ENCODE measurements at places on chromosomes 4 and X.

GRCh38 chr4:113591982-113592381 is 169.6 kb downstream of the CAMK2D start:
- DNase-seq = no peak

DNA sequence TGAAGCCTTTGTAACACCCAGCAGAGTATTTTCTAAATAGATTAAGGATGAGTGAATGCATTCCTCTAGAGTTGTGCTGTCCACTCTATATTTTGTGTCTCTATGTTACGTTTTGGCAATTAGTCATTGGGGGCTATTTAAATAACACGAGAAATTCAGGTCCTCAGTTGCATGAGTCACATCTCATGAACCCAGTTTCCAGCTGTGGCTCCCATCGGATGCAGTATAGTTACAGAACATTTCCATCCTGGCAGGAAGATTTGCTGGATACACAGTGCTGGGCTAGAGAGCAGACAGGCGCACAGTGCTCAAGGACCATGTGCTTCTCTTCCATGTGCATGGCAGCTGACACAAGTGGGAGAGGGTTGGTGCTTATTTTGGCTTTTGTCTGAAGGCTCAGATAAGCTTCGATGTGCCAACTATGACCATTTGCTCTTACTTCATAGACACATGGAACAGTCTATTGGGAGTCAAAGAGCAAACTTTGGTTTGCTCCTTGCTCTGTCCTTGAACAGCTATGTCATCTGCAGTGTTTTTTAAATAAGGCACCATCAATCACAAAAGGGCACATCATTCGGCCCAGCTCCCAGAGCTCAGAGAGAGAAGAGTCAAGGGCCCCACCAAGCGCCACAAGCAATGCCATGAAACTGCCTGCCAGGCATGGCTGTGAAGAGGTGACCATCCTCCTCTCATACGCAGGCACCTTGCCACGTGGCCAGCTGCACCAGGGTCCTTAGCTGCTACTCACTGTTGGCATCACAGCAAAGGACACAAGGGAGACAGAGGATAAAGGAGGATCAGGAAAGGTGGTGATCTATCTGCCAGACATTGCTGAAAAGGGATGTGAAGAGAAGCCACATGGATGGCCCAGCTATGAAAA is 8.1 kb upstream of the STS start:
- DNase-seq = no peak

GRCh38 chr4:182914357-182914756 is 2.8 kb downstream of the DCTD start:
- DNase-seq = no peak

- no peak for DNase-seq
These were observed 1368.2 kb downstream of the STIM2 start for GRCh38 chr4:28228561-28229491.

- no peak for DNase-seq
These were observed 55.2 kb downstream of the DOCK11 start for GRCh38 chrX:118550792-118551191.

DNA sequence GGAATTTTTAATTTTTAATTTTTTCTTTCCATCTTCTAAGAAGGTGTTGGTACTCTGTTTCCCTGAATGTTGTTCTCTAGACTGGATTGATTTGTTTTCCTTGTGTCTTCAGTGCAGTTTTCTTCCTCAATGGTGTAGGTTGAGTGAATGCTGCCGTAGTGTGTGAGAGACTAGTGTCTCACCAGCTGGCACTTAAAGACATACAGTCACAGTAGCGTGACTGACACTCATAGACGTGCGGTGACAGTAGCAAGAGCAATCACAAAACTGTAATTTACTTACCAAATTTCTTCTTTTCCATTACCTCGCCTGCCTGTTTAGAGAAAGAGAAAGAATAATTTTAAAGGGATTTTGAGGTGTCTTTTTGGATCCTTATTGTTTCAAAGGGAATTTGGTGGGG is 21.4 kb upstream of the PGM2 start:
- no peak for DNase-seq

DNA sequence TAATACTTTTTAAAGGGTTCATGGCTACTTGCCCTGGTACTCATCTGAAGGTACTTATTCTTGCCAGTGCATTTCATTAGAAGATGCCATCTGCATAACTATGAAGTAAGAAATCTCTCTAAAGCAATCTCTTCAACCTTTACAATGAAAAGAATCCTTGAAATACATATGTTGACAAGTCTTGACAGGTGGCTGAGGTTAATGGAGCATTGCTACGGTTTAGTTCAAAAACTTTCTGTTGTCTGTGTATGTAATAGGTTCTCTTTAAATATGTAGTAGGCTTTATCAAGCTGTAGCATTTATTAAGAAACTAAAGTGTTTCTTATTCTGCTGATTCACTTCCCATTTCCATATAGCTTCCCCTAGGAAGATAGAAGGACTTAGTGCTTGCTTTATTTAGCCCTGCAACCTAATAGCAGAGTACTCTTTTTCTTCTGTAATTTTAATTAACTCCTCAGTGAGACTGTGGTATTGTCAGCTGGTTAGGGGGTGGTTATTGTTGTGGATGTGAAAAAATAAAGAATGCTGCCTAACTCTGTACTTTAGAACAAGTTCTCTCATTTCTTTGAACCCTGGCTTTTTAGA is 39.3 kb downstream of the SLAIN2 start:
- DNase-seq = no peak

GRCh38 chr4:78599931-78600375 is 48.4 kb downstream of the ANXA3 start:
- no peak for DNase-seq

GRCh38 chrX:136597954-136598353 is 50.0 kb upstream of the CD40LG start:
- no peak for DNase-seq

DNA sequence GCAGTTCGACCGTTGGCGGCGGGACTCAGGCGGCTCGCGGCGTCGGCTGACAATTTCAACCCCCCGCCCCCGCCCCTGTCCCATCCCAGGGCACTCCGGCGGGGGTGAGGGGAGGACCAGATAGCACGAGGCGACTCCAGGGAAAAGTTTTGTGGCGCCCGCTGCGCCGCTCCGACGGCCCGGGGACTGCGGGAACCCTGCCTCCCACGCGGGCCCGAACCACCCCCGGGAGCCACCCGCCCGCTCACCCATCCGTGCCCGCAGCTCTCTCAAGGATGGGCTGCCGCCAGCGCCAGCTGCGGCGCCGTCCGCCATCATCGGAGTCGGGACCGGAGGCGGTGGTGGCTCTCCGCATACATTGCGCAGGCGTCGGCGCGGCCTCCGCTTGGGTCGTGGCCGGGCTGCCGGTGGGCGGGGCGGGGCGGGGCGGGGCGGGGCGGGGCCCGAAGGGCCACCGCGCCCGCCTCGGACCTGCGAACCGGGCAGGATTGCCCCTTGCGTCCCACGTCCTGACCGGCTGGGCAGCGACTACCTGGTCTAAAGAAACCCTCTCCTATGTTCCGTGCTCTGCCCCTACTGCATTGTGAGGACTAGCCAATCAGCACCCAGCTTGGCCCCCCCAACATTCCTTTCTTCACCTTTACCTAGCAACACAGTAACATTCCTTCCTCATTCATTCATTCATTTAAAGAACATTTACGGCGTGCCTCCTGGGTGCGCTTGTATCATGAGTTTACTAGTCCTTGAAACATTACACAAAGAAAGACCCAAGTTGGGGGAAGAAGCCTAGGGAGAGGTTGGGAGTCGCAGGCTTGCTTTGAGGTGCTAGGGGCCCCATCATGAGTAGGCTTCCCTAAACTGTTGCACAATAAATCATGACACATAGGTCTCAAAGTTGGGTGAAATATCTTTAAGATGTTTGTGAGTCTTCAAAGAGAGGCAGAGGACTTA is at the start of gene MAP7D3:
Gene MAP7D3 (minus strand): TSS at position 360 of the 951 bp plus-strand sequence. CDS start 42 bp downstream, at position 318.
- DNase-seq = peak; percentile 61

- DNase-seq = no peak
These were observed 127.2 kb downstream of the ARHGEF9 start for GRCh38 chrX:63657821-63658220.

DNA sequence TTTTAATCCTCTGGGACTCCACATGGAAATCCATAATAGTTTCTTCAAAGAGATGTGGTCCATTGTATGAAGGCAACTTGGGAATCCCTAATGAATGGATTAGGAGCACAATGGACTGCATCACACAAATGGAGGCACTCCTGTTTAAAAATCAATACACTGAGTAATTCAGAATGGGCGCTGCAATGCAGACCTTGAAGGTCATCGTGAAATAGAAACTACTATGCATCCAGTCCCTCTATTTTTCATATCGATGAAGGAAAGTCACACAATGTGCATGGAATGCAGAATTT is 98.8 kb upstream of the EGFL6 start:
- no peak for DNase-seq

GRCh38 chrX:119529345-119530276 is 35.6 kb downstream of the STEEP1 start:
- no peak for DNase-seq

DNA sequence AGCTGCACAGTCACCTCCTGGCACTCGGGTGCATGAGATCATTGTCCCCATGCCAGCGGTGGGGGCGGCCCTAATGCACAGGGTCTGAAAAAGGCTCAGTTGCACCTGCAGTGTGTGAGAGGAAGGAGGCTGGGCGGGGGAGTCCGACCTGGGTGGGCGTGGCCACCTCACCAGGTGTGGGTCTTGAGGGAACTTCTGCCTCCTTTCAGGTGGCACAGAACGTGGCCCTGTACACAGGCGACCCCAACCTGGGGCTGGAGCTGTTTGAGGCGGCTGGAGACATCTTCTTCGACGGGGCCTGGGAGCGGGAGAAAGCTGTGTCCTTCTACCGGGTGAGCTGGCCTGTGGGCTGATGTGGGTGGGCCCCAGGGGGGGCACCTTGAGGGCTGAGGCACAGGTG is 34.3 kb upstream of the HTRA3 start:
- DNase-seq = no peak

GRCh38 chr4:140256335-140256734 is 102.4 kb upstream of the MAML3 start:
- DNase-seq = no peak

GRCh38 chrX:13669246-13669737 is 16.4 kb downstream of the TCEANC start:
- DNase-seq = peak; percentile 32

Data from activated naive CD8-positive, alpha-beta T cell treated with anti-CD3 and anti-CD28 coated beads, Interleukin-2, amount 50 U/mL, for 24 hours (primary cell).